Ureter (tissue), 1 donor: ENCODE measurements at places on chromosomes 16 and 17. TPM values are rescaled to one million over a fixed set of nuclear protein-coding genes. Genes with fewer than 3 reads are reported as not detected.

CCDC200 gene
- not detected for total RNA-seq

SLC6A2 gene
- total RNA-seq = 4.6 TPM

NAT9 gene
- 65.1 TPM for total RNA-seq

GRAPL gene
- total RNA-seq = 2.3 TPM

NPIPA5 gene
- total RNA-seq = 15.6 TPM

JPH3 gene
- 0.91 TPM for total RNA-seq

KRTAP4-4 gene
- total RNA-seq = not detected

RASD1 gene
- 5.8 TPM for total RNA-seq

IST1 gene
- total RNA-seq = 176 TPM

CHST5 gene
- 0.26 TPM for total RNA-seq

CORO6 gene
- 23.3 TPM for total RNA-seq

C17orf100 gene
- total RNA-seq = 1.8 TPM

TBC1D3 gene
- total RNA-seq = not detected

CDH5 gene
- total RNA-seq = 25.8 TPM

MMP25 gene
- 0.78 TPM for total RNA-seq

KRTAP1-5 gene
- total RNA-seq = not detected

ITGAD gene
- not detected for total RNA-seq

POLR2A gene
- 151 TPM for total RNA-seq

GNGT2 gene
- total RNA-seq = 2.9 TPM

PHAF1 gene
- 19.4 TPM for total RNA-seq

CA7 gene
- not detected for total RNA-seq

PRKCB gene
- 14.3 TPM for total RNA-seq

RAC3 gene
- 5.0 TPM for total RNA-seq

DDX42 gene
- 185 TPM for total RNA-seq

C16orf87 gene
- 9.4 TPM for total RNA-seq

KRTAP3-1 gene
- not detected for total RNA-seq

COPRS gene
- 24.3 TPM for total RNA-seq

CCL11 gene
- not detected for total RNA-seq

TAC4 gene
- total RNA-seq = not detected

HMOX2 gene
- 44.2 TPM for total RNA-seq

ATAD5 gene
- 3.0 TPM for total RNA-seq
